ENCODE measurements at places on chromosomes 2 and 18.

GRCh38 chr2:202592566-202592965 lies 42.2 kb upstream of the FAM117B start:
- DNase-seq, result no peak

DNA sequence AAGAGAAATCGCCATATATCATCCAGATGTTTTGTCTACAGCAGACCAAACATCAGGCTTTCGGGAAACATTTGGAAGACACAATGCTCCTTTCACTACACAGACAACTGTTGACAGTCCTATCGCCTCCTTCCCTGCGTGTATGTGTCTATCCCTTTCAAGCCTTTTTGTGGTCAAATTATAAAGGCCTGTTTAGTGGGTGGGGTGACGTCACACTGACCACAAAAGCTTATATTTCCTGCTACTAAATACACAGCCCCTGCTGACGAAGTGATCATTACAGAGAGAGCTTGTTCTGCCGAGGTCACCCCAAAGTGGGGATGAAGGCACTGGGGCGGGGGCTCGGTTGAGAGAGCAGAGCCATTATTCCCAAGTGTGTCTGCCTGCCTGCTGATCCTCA lies 302.7 kb upstream of the TNP1 start:
- DNase-seq, result no peak

DNA sequence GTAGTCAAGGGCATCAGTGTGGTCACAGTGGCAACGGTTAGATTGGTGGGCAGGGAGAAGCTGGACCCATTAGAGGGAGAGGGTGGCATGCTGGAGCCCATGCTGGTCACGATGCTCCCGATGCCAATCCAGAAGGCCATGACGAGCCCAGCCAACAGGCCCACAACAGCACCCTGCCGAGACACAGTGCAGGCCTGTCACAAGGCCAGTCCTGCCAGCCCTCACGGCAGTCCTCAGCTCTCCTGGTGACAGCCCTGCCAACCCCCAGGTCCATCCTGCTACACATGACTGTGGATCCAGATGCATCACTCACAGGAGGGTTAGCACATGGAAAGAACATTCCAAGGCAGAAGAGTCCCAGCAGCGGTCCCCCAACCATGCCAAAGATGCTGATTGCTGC lies 10.2 kb upstream of the ATRAID start:
- no peak for DNase-seq

GRCh38 chr2:241775223-241776177 lies 1.1 kb upstream of the GAL3ST2 start:
- no peak for DNase-seq

GRCh38 chr2:101569886-101570520 lies 95.1 kb upstream of the RFX8 start:
- no peak for DNase-seq

- DNase-seq, result no peak
These were observed 40.1 kb upstream of the CLASP1 start for GRCh38 chr2:121689356-121689755.

- DNase-seq, result no peak
These were observed 745.6 kb upstream of the RAB6C start for GRCh38 chr2:129233751-129234406.

DNA sequence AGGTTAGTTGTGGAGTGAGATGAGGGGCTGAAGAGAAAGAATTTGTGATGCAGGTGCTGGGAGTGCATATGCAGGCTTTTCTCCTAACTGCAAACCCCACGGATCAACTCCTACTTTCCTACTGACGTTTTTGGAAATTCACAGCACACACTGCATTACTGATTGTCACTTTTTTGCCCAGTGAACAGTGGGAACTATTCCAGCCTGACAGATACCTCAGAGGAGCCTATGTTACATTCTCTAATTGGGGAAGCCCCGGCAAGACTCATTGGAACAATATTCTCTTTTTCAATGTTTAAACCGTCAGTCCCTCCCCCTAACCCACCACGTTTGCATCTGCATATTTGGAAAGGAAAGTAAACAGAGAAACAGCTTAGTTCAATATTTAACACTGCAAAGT lies 126.2 kb downstream of the DPP4 start:
- DNase-seq, result no peak

GRCh38 chr2:234165421-234165820 lies 114.9 kb downstream of the SPP2 start:
- no peak for DNase-seq

DNA sequence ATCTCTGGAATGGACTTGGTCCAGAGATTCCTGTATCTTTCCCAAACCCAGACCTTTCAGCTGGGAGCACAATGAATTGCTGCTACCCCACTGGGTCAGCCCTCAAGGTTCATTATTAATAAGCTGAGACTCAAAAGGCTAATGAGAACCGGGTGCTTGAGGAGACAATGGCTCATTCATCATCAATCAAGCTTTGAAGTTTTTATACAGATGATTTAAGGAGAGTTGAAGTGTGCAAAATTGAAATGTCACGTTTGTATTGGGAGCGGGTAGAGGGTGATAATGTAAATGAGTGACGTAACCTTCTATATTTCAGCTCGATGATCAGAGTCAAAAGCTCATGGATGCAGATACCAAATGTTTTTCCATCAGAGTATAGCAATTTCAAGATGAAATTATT lies 744.9 kb downstream of the ERBB4 start:
- DNase-seq, result no peak

- DNase-seq, result no peak
These were observed 92.0 kb downstream of the ACTR2 start for GRCh38 chr2:65319674-65320041.

- DNase-seq, result no peak
These were observed 278.6 kb downstream of the DSC3 start for GRCh38 chr18:30763902-30764350.

- DNase-seq, result no peak
These were observed 2.2 kb upstream of the MYCN start for GRCh38 chr2:15937882-15938802.

DNA sequence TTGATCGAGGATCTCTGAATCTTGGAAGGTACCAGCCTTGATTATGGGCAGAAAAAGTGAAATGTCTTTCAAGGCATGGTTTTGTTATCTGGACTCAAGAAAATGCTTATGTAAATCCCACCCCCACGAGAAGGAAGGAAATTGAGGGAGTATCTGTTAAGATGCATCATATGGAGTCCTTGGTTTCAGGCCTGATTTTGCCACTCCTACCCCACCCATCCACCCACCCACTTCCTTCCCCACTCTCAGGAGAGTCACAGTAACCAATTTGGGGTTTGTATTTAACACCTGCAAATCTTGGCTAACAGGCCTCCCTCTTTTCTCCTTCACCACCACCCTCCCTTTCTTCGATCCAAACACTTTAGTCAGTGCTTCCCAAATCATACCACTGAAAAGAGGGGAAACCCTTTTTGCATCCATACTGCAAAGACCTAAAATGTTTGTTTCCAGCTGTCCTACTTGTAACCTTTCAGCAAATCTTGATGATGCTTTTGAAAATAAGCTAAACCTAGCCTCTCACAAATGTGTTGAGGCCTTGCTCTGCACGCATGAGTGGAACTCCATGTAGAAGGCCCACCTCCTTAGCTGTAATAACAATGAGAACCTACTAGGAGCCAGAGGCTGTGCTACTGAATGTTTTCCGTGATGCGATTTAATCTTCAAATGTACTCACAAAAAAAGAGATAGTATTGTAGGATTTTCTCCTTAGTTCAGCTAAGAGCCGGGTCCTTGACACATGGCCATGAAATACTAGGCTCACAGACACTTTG lies 34.8 kb downstream of the POU3F3 start:
- DNase-seq, result no peak

- DNase-seq, result no peak
These were observed 37.9 kb downstream of the LYPD1 start for GRCh38 chr2:132632000-132632649.

DNA sequence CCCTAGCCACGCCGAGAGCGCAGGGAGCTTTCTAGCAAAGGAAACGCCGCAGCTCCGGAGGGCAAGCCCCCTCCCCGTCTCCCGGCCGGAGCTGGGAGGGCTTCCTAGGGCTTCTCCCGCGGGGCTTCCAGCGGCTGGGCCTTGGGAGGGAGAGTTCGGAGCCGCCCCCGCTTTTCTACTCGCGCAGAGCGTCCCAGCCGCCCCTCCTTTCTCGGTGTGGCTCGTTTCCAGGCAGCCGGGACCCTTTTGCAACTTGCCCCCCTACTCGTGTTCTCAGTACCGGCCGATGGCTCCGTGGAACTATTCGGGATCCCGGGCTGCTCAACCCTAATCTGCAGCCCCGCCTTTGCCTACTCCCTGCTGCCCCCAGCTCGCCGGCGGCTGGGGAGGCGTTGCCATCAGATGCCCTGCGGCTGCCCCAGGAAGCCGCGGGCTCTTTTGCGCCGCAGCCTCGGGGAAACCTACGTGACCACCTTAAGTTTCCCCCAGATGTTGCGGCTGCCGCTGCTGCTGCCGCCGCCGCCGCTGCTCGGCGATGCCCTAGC lies 1.5 kb upstream of the NR4A2 start:
- no peak for DNase-seq

GRCh38 chr18:47932603-47933002 lies 2.1 kb upstream of the SMAD2 start:
- DNase-seq, result no peak

DNA sequence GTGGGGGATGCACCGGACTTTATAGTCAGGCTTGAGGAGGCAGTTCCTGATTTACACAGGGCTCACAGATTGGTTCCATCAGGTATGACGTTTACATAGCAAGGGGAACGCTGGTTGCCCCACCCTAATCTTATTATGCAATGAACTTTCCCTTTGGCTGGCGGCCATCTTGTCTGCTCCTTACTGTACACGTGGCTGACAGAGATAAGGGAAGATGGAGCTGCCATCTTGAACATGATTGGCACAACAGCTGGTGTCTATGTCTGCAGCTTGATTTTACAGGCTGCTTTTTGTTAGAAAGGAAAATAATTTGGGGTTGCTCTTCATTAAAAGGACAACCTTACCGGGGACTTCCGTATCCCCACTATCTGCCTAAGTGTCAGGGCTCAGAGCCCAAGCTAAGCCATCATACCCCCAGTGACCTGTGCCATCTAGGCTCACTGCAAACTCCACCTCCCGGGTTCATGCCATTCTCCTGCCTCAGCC lies 33.5 kb upstream of the ATG16L1 start:
- DNase-seq, result no peak

DNA sequence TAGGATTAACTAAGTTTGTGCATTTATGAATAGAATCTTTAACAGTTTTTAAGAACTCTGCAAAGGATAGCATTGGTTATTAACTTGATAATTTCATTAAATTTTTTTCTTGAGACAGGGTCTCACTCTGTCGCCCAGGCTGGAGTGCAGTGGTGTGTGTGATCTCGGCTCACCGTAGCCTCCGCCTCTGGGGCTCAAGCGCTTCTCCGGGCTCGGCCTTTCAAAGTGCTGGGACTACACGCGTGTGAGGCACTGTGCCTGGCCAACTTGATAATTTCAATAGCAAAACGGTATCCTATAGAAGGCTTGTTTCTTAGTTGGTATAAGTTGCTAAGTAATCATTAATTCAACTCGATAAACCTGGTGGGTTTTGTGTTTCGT lies 38.0 kb downstream of the ADNP2 start:
- no peak for DNase-seq

- DNase-seq, result no peak
These were observed 64.1 kb downstream of the NRP2 start for GRCh38 chr2:205746420-205746785.

DNA sequence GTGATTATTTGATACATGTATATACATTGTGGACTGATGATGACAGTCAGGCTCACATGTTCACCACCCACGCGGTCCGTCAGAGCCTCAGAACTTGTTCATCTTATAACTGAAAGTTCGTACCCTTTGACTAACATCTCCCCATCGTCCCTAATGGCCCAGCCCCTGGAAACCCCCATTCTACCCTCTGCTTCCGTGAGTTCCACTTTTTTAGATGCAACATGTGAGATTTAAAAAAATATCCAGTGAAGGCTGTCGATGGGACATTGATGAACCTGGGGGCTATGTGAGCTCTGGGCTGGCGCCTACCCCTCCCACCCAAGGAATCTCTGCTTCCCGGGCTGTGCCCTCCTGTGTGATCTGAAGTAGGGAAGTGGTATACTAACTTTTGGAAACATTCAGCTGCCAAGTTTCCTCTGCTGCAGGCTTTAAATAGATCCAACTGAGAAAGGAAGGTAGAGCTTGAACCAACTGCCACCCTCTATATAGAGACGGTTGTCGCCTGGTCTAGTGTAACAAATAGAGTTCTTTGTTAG lies 163.8 kb downstream of the FAM210A start:
- DNase-seq, result peak; percentile 51

- DNase-seq, result no peak
These were observed 90.4 kb downstream of the TNS1 start for GRCh38 chr2:217912098-217913024.

- no peak for DNase-seq
These were observed 30.9 kb downstream of the HTR2B start for GRCh38 chr2:231093933-231094332.

- DNase-seq, result no peak
These were observed 7.7 kb downstream of the MGAT5 start for GRCh38 chr2:134261398-134262131.

- DNase-seq, result no peak
These were observed 249.5 kb upstream of the TANK start for GRCh38 chr2:160910681-160911080.

DNA sequence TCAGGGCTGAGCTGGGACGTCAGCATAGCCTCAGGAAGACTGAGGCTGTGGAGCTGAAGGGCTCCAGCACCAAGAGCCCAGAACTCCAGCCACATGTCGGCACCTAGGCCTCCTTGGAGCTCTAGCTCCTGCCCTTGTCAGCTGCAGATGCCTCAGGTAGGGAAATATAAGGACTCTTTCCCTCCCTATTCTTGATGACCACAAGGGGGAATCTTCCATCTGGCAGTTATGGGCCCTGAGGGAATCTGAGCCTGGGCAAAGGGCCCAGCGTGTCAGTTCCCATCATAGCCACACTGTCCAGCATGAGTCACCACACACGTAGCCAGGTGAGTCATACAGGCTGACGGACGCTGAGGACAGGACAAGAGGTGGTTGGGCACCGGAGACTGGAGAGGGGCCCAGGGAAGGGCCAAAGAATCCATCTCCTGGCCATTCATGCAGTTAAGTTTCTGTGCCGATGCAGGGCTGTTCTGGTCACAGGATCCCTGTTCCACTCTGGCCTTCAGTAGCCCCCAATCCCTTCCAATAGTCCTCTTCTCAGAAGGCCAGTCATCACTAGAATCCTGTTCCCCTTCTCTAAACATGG lies 1.8 kb downstream of the MPV17 start:
- no peak for DNase-seq

- no peak for DNase-seq
These were observed 98.7 kb downstream of the PLEKHA3 start for GRCh38 chr2:178579006-178579405.

DNA sequence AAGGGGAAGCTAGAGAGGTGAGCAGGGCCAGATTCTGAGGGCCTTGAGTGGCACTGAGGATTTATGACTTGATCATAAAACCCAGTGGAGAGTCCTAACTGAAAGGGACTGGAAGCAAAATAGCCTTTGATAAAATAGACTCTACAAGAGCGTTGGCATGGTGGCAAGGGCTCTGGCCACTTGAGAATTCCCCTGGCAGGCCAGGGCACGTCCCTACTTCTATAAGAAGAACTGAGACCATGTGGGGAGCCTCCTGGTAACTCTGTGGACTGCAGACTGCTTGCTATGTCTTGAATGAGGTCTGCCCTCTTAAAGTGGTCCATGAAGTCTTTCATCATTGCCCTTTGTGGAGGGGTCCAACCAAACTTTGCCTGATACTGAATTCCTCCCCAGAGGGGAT lies 324.8 kb downstream of the ALK start:
- DNase-seq, result no peak

Measured in stimulated activated CD8-positive, alpha-beta memory T cell treated with anti-CD3 and anti-CD28 coated beads, Interleukin-15, amount 100 ng/mL, for 24 hours (primary cell).